MCF 10A (cell line): ENCODE measurements at places on chromosomes 6 and 20.

DNA sequence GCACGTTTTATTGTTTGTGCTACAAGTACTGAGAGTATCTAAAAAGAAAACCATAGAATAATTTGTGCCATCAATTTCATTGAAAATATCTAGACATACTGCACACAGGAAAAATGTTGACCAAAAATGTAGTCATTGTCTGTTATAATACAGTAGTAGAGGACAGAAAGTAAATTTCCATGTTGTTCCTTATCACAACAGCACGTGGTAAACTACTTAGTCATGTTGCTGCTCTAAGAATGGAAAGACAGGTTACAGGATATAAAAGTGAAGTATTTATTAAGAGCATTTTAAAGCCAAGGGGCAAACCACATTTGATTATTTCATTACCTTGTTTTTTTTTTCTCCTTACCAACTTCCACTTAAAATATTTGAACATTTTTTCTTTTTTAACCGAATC is 89.0 kb upstream of the CEP85L start:
- DNase-seq = no peak

DNA sequence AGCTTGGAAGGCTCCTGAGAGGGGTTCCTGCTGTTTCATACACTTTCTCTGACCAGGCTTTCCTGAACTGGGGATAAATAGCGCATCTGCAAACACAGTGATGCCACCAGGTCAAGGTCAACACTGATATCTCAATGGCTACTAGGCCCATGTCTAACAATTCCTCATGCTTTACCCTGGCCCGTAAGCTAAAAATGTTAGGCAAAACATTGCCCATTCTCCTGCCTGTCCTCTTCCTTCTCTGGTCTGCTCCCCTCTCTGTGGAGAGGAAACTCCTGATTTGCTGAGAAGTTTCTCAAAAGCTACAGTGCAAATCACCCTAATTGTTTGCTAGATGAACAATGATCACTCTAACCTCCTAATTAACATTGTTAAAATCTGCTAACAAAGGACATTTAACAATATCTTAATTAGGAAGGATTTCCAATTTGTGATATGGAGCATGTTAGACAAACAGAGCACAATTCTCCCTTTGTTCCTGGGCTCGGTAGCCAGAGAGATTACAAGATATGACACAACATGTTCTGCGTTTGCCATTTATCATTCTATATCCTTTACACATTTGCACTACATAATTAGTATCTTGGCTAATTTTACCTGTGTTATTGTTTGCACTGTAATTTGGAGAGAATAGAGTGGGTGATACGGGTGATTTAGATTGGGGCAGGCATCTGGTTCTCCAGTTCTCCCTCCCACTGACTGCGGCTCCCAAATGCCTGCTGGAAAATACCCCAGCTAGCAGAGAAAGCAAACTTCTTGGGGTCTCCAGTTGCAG is 266.8 kb downstream of the CD83 start:
- DNase-seq = no peak

DNA sequence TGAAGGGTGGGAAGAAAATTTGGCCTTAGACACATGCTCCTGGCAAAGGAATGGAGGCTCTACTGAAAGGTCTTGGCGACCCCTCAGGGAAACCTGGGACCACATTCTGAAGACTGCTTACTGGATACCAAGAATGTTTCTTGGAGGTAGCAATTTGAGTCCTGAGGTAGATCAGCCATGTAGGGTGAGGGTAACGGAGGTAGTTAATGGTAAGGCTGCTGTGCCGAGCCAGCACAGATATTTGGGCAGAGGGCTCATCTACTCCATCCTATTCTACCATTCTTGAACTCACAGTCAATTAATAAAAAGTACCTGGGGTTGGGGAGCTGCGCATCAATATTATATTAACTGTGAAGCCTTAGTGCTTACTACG is 401 bp upstream of the PHF3 start:
- no peak for DNase-seq

DNA sequence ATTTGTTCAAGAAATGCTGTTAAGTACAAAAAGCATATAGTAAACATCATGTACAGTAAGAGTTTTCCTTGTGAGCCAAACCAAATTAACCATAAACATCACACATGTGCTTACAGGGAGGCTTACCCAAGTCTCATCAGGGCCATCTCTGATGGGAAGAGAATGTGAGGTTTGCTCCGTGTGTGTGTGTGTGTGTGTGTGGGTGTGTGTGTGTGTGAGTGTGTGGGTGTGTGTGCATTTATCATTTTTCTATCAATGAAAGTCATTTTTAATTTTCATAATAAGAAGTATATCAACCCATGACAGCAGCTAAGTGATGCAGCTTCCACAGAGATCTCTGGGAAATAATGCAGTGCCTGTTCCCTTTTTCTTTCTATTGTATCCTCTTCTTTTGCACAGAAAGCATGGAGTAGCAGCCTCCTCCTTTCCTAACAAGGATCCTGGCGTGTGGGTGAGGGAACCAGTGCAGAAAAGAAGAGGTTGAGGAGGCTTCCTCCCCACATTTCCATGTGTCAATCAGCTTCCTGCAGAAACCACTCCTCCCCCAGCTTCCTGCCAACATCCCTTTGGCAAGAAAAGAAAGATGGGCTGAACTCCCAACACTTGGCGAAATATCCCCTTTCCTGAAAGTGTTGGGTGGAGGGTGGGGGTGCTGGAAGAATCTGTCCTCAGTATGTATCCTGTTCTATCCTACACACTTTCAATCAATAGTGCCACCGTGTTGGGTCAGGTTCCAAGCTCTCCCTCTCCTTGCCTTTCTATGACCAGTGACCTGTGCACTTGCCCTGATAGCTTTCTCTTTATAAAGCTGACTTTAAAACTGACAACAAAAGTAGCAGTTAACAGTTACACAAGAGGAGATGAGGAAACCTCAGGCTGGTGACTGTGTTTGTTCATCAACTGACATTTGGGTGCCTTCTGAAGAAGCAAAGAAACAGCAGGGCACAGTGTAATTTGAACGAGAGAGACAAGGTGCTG is 251.8 kb upstream of the CITED2 start:
- DNase-seq = peak; percentile 54

DNA sequence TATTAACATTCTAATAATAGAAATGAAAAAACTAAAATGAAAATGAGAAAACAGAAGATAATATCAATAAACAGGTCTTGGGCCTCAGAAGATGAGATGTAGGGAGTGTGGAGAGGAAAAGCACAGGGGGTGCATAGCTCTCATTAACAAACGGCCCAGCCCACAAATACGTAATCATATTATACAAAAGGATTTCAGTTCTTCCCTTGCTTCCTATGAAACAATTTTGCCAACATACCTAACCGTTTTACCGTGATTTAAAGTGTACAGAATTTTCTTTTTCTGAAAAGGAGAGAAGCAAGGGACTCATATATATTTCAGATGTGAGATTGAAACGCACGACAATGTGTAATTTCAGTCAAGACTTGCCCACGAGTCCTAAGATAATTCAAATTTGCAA is 136.0 kb downstream of the HFE start:
- peak; percentile 44 for DNase-seq

GRCh38 chr6:133841176-133841575 is 47.7 kb upstream of the TCF21 start:
- no peak for DNase-seq

DNA sequence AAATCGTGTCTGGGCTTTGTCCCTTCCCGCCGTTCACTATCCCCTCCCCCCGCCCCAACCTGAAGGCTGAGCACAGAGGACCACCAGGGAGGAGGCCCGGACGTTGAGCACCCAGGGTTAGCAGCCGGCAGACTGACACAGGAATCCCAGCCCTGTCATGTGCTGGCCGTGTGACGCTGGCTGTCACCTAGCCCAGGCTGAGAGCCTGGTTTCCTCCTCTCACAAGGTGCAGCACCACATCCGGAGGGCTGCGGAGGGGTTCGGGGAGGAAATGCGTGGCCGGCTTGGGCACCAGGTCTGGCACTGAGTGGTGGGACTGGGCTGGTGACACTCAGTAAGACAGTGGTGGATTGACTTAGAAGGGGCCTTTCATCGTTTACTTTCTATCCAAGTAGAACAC is 4.6 kb upstream of the LSM14B start:
- DNase-seq = no peak

DNA sequence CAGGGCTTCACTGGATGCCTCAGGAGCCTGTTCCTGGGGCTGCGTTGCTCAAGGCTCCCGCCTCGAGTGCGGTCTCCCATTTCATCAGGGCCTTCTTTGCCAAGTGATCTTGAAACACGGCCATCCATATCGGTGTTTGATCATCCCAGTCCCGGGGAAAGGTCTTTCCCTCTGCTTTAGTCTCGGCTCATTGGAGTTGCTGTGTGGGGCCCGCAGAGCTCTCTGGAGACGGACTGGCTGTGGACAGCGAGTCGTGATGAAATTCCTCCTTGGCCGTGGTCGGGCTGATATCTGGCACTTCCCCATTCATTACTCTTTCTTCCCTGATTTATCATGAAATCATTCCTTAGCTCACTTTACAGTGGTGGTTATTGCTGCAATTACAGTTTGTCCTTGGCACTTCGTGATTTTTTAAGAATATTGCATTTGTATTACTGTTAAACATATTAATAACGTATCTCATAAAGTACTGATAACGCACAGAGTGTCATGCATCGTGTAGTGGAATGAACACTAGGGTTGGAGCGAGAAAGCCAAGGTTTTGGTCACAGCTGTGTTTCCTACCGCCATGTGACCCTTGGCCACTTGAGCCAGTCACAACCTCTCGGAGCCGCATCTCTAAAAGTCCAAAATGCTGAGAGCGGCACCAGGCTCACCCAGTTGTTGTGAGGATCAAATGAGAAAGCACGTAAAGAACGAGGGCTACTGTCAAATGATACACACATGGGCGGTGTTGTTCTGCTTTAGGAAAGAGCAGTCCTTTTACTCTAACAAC is 71.8 kb downstream of the MTHFD1L start:
- no peak for DNase-seq

- DNase-seq = no peak
These were observed 114.4 kb downstream of the SLC23A2 start for GRCh38 chr20:4886771-4887527.
